Mesendoderm (in vitro differentiated cells): ENCODE measurements at places on chromosomes 4 and X.

- H3K4me3 ChIP-seq, result no peak overlapping the region
- peak overlapping the region; percentile 49 for H3K27ac ChIP-seq
- H3K27me3 ChIP-seq, result no peaks in the 10 kb centered on the region
Measured at GRCh38 chr4:140138428-140138827, 15.6 kb downstream of the MAML3 start.

GRCh38 chr4:55330241-55330640, 15.8 kb upstream of the SRD5A3 start:
- DNase-seq, result no peak
- no peaks in the 10 kb centered on the region for H3K36me3 ChIP-seq
- H3K4me3 ChIP-seq, result no peak overlapping the region
- no peak overlapping the region for H3K27ac ChIP-seq
- no peaks in the 10 kb centered on the region for H3K4me1 ChIP-seq
- no peaks in the 10 kb centered on the region for H3K27me3 ChIP-seq

- H3K4me3 ChIP-seq, result no peak overlapping the region
- H3K36me3 ChIP-seq, result no peaks in the 10 kb centered on the region
- no peaks in the 10 kb centered on the region for H3K27me3 ChIP-seq
- DNase-seq, result peak; percentile 2
- H3K27ac ChIP-seq, result no peak overlapping the region
Measured at GRCh38 chrX:136797787-136798186, 17.1 kb upstream of the ARHGEF6 start.

DNA sequence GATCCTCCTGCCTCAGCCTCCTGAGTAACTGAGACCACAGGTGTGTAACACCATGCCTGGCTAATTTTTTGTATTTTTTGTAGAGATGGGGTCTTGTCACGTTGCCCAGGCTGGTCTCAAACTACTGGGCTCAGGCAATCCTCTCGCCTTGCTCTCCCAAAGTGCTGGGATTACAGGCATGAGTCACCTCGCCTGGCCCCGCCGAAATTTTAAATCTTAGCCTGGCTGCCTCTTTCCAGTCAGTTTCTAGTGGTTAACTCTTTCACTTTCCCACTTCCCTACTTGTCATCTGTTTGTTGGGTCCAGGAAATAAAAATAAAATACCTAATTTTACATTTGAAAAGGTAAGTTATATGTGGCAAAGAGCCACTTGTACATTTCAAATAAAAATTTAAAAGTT, 62.4 kb downstream of the TMEM165 start:
- no peaks in the 10 kb centered on the region for H3K27me3 ChIP-seq
- peaks cover 2% of the 10 kb centered on the region for H3K36me3 ChIP-seq
- no peaks in the 10 kb centered on the region for H3K4me1 ChIP-seq

GRCh38 chrX:151082077-151082948, 94.1 kb upstream of the GPR50 start:
- no peak overlapping the region for H3K4me3 ChIP-seq
- H3K4me1 ChIP-seq, result no peaks in the 10 kb centered on the region
- DNase-seq, result peak; percentile 61
- H3K36me3 ChIP-seq, result no peaks in the 10 kb centered on the region

DNA sequence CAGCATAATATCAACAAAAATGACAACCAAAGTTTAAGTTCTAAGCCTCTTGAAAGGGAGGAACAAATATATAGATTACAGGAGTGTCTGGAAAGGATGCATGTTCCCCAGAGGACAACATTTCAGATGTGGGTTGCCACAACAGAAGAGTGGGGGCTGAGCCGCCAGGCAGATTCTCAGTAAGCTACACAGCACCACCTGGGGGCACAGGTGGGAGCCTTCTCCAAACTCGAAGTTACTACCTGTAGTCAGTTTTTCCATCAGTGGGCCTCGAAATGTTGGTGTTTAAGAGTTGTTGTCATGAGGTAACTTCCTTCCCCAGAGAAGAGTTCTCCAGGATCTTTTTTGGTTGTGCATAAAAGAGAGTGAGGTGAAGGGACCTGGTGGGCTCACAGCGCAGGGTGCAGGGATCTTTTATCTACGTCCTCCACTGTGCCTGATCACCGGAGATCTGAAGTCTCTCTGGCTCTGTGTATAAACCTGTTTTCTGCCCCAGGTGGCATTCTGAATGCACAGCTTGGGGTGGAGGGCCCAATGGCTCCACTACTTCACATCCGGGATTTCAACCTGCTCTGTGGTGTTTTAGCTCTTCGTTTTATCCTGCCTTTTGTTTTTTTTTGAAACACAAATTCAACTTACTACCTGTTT, 58.4 kb upstream of the STS start:
- H3K36me3 ChIP-seq, result no peaks in the 10 kb centered on the region
- H3K4me3 ChIP-seq, result no peak overlapping the region
- H3K27me3 ChIP-seq, result no peaks in the 10 kb centered on the region
- H3K27ac ChIP-seq, result no peak overlapping the region
- peak; percentile 79 for DNase-seq
- H3K4me1 ChIP-seq, result peaks cover 4% of the 10 kb centered on the region

GRCh38 chr4:71944956-71945355, 86.8 kb upstream of the NPFFR2 start:
- H3K4me3 ChIP-seq, result no peak overlapping the region
- no peaks in the 10 kb centered on the region for H3K27me3 ChIP-seq
- no peaks in the 10 kb centered on the region for H3K4me1 ChIP-seq
- H3K27ac ChIP-seq, result no peak overlapping the region
- no peaks in the 10 kb centered on the region for H3K36me3 ChIP-seq

DNA sequence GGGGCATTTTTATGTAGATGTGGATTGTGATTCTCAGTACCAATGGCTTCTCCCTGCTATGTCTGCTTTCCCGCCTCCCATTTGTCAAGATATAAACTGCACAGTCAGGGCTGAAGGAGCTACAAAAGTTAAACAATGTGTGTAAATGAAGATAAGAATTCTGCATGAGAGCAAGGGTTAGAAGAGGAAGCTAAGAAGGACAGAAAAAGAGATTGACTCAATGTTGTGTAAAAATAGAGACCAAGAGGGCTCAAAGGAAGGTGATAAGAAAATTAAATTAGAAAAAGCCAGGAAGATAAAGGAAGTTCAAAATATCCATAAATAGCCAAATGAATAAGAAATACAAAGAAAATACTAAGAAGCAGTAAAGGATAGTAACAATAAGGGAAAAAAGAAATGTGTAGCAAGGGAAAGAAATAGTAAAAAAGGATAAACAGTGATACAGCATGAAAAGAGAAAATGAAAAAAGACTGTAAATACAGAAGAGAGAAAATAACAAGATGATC, 82.5 kb downstream of the AMELX start:
- no peak for DNase-seq
- H3K36me3 ChIP-seq, result no peaks in the 10 kb centered on the region
- no peak overlapping the region for H3K27ac ChIP-seq
- no peak overlapping the region for H3K4me3 ChIP-seq

DNA sequence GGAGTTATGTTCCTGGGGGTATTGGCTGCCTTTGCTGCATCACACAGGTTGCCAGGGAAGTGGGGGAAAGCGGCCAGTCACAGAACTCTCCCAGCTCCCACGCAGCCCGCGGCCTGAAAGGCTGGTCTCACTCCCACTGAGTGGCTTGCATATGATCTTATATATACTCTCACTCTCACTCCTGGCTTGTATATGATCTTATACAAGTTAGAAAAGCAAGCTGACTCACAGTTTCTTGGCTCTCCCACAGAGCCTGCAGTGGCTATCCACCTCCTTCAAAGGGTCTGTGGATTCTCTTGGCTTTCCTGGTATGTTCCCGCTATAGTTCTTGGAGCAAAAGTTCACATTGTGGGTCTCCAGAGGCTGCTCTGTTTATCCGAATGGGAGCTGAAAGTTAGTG, 833.5 kb upstream of the GALNTL6 start:
- DNase-seq, result peak; percentile 32
- H3K27ac ChIP-seq, result no peak overlapping the region
- no peaks in the 10 kb centered on the region for H3K4me1 ChIP-seq
- H3K27me3 ChIP-seq, result no peaks in the 10 kb centered on the region
- no peak overlapping the region for H3K4me3 ChIP-seq
- no peaks in the 10 kb centered on the region for H3K36me3 ChIP-seq

DNA sequence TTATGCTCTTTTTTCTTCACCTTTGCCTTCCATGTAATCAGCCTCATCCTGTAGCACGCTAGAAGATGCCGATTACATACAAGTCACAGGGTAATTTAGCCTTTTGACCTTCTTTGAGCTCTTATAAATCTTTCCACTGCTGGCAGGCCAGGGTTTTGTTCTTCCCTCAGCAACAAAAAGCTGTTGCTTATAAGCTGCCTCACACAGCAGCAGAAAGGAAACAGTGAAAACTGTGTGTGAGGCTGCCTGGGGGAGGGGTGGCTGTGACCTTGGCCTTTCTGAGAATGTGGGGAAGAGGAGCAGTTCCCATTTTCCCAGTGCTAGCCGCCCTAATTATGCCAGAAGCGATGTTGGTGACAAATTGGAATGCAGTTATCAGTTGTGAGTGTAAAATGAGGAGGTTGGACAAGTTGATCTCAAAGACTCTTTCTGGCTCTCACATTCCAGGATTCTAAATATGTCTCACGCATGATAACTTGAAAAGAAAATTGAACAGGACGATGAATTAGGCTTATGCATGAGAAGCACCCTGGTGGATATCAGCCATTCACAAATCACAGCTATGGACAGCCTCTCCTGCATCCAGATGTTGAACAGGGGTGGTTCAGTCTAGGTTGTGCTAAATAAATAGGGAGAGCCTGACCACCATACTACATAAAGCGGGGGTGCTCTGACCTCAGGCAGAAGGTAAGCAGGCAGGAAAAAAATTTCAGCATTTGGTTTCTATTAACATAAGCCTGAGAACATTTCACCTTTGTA, 25.7 kb downstream of the SLITRK2 start:
- no peak overlapping the region for H3K4me3 ChIP-seq
- peak; percentile 55 for DNase-seq
- H3K27me3 ChIP-seq, result no peaks in the 10 kb centered on the region
- no peaks in the 10 kb centered on the region for H3K4me1 ChIP-seq

GRCh38 chr4:81470456-81471297, 1.0 kb downstream of the RASGEF1B start:
- peak; percentile 77 for DNase-seq
- peak overlapping the region; percentile 83 for H3K4me3 ChIP-seq
- peak overlapping the region; percentile 81 for H3K27ac ChIP-seq
- H3K27me3 ChIP-seq, result no peaks in the 10 kb centered on the region
- peaks cover 2% of the 10 kb centered on the region for H3K4me1 ChIP-seq
- no peaks in the 10 kb centered on the region for H3K36me3 ChIP-seq

DNA sequence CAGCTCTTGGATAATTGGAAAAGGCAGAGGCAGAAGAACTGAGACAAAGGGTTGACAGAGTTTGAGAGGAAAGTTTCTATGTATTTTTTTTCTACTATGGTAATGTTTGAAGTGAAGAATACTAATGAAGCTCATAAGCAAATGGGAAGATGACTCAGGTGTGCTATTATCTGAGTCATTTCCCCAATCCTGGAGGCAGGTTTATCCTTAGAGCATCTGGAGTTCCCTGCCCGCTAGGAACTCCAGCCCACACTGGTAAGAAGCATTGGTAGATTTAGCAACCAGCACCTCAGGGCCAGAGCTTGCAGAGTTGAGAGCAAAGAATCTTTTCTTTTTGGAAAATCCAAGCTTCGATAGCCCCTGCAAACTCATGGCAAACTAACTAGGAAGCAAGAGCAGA, 55.2 kb downstream of the DOCK11 start:
- no peaks in the 10 kb centered on the region for H3K27me3 ChIP-seq
- no peak overlapping the region for H3K27ac ChIP-seq
- DNase-seq, result no peak
- H3K4me3 ChIP-seq, result no peak overlapping the region
- no peaks in the 10 kb centered on the region for H3K4me1 ChIP-seq

DNA sequence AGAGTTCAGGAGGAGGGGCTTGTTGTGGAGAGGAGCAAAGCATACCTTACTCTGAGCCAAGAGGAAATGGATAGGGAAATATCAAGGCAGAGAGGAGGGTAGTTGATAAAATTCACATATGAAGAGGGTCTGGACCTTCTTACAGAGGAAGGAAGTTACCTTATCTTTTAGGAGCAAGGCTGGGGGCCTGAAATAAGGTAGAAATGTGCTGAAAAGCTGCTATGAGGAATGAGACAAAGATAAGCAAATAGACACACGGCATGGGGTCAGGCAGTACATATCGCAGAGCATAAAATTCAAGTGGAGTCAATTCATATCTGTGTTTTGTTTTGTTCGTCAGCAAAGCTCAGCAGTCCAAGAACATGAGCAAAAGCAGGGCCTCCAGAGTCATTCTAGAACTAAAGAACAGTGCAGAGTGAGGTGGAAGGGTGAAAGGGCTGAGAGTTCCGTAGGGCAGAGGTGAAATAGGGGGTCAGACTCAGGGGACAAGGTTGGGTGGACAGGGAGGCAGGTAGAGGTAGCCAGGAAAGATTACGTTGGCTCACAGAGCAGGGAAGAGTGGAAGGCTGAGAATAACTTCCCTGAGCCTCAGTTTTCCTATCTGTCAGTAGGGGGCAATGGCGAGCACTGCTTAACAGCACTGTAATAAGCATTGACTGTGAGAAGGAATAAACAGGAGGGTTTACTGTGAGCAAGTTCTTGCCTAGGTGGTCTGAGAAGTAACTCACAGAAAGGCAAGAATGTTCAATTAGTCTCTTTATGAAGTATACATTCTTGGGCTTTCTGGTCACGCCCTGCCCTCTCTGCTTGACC, 9.2 kb downstream of the VSIG4 start:
- H3K27me3 ChIP-seq, result no peaks in the 10 kb centered on the region
- H3K4me1 ChIP-seq, result no peaks in the 10 kb centered on the region
- H3K4me3 ChIP-seq, result no peak overlapping the region
- no peaks in the 10 kb centered on the region for H3K36me3 ChIP-seq
- peak; percentile 58 for DNase-seq

DNA sequence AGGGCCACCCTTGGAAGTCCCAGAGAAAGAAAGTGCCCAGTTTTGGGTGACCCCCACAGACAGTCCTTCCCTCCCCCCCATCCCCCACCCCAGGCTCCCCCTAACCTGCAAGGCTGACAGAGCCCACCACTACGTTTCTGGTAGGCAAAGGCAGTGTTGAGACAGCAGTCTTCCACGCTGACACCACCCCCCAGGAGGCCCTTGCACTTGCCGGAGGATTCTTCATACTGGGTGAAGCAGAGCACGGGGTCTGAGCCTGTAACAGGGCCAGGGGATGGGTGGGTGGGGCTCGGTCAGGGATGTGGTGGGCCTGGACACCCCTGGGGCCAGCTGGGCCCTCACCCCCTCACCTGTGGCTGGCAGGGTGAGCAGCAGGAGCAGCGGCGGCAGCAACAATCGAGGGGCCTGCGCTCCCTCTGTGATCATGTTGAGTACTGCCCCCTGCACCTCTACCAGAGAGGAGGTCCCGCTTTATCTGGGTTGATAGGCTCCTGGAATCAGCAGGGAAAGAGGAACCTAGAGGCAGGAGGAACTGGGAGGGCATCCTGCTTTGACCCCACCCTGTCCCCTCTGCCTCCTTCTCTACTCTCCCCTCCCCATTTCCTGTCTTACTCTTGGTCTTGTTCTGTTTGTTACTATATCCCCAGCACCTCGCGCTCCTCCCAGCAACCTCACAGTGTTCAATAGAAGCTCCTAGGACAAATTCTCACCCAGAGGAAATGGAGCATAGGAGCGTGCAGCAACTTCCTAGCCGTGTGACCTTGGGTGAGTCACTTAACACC, at the start of gene CFP:
CFP (minus strand) TSS at position 512 of the 782 bp plus-strand sequence; CDS start at position 426, 86 bp downstream.
- H3K4me1 ChIP-seq, result no peaks in the 10 kb centered on the region
- no peaks in the 10 kb centered on the region for H3K36me3 ChIP-seq
- H3K27ac ChIP-seq, result no peak within 1 kb of the TSS
- no peaks in the 10 kb centered on the region for H3K27me3 ChIP-seq
- DNase-seq, result peak; percentile 65
